RWPE2 (cell line): ENCODE measurements at places on chromosomes 11 and 22.

- no peak overlapping the region for H3K4me3 ChIP-seq
- H3K4me1 ChIP-seq = peaks cover 5% of the 10 kb centered on the region
- no peaks in the 10 kb centered on the region for H3K27me3 ChIP-seq
- DNase-seq = no peak
Observed at GRCh38 chr11:17005646-17006045, 8.6 kb downstream of the PLEKHA7 start.

DNA sequence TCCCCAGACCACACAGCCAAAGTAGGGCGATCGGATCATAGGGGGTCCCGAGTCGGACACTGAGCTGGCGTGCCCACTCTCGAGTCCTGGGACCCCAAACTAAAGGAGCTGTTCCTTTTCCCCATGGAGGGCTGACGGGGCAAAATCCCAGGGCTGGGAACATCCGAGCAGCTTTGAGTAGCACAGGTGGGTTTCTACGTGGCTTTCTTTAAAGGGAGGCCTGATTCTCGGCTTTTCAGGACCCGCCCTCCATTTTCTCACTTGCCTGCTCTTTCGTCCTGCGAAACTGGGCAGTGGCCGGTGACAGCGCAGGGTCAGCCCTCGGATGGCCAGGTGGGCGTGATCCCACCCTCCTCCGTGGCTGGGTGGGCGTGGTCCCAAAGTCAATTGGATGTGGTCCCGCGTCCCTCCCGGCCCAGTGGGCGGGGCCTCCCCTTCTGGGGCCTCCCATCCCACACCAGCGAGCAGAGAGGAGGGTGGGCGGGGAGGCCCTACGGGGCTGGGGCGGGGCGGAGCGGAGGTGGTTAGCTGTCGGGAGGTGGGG lies 17.5 kb upstream of the TXNRD2 start:
- no peak overlapping the region for H3K4me3 ChIP-seq
- DNase-seq = peak; percentile 66
- peaks cover 8% of the 10 kb centered on the region for H3K36me3 ChIP-seq
- peaks cover 16% of the 10 kb centered on the region for H3K4me1 ChIP-seq
- peak overlapping the region; percentile 14 for H3K27ac ChIP-seq

DNA sequence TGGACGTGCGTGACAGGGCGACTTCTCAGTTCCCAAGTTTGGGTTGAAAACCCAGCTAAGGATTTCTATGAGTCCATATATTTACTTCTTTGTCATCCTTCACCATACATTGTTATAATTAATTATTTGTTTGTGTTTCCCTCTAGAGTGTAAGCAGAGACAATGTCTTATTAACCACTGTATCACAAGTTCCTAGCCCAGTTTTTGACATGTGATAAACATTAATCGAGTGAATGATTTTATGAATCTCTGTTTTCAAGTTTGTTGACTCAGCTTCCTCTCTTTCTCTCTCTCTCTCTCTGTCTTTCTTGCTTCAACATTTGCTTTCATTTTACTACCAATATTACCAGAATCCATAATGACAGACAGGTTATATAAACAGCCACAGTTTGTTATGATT lies 1259.6 kb upstream of the TENM4 start:
- DNase-seq = no peak
- H3K4me3 ChIP-seq = no peak overlapping the region
- H3K36me3 ChIP-seq = no peaks in the 10 kb centered on the region
- H3K27ac ChIP-seq = peak overlapping the region; percentile 97
- peaks cover 45% of the 10 kb centered on the region for H3K4me1 ChIP-seq

DNA sequence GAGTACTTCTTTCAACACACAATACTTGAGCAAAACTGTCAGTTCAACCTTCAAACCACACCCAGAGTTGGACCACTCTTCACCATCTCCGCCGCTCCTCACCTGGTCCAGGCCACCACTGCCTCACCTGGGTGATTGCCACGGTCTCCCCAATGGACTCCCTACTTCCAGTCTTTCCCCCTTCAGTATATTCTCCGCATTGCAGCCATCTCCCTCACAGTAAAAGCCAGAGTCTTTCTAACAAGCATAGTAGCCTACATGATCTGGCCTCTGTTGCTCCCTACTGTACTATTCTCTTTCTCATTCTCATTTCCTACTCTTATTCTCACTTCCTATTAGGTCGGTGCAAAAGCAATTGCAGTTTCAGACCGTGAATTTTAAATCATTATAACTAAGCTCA lies 28.5 kb downstream of the AASDHPPT start:
- H3K27me3 ChIP-seq = no peaks in the 10 kb centered on the region
- no peaks in the 10 kb centered on the region for H3K36me3 ChIP-seq
- H3K4me3 ChIP-seq = no peak overlapping the region
- no peak for DNase-seq
- no peaks in the 10 kb centered on the region for H3K4me1 ChIP-seq

DNA sequence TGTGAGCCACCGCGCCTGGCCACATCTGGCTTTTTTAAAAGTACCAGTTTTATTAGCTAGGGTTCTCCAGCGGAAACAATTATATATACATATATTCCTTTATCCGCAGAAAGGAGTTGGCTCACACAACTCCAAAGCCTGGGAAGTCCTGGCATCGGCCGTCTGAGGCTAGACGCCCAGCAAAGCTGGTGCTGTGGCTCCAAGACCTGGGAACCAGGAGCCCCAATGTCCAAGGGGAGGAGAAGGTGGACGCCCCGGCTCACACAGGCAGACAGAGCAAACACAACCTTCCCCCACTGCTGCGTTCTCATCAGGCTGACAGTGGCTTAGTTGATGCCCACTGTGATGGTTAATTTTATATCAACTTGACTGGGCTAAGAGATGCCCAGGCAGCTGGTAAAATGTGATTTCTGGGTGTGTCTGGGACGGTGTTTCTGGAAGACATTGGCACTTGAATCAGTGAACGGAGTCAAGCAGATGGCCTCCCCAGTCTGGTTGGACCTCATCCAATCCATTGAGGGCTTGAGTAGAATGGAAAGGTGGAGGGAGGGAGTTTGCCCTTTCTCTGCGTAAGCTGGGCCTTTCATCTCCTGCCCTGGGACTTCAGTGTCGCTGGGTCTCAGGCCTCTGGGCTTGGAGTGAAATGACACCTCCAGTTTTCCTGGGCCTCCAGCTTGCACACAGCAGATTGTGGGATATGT lies 904.4 kb downstream of the BRD1 start:
- H3K4me1 ChIP-seq = no peaks in the 10 kb centered on the region
- H3K27me3 ChIP-seq = no peaks in the 10 kb centered on the region
- H3K27ac ChIP-seq = no peak overlapping the region
- no peak for DNase-seq

DNA sequence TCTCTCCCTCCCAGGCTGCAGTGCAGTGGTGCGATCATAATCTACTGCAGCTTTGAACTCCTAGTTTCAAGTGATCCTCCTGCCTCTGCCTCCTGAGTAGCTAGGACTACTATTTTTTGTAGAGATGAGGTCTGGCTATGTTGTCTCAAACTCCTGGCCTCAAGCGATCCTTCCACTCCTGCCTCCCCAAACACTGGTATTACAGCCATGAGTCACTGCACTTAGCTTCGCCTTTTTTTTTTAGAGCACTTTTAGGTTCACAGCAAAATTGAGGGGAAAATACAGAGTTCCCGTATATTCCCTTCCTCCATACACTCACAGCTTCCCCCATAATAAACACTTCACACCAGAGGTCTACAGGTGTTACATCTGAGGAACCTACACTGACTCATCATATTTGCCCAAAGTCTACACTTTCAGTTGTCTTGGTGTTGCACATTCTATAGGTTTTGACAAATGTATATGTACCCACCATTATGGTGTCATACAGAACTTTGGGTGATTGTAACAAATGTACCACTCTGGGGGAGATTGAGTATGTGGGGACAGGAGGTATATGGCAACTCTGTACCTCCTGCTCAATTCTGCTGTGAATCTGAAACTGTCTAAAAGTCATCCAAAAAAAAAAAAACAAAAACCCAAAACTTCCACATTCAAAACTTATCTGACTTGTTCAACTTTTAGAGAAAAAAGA lies 11.3 kb upstream of the SLC37A4 start:
- DNase-seq = no peak
- H3K4me1 ChIP-seq = no peaks in the 10 kb centered on the region
- H3K27ac ChIP-seq = no peak overlapping the region
- H3K27me3 ChIP-seq = no peaks in the 10 kb centered on the region
- H3K4me3 ChIP-seq = no peak overlapping the region
- peaks cover 24% of the 10 kb centered on the region for H3K36me3 ChIP-seq

GRCh38 chr11:78100676-78101472 lies 21.2 kb upstream of the NDUFC2 start:
- H3K27ac ChIP-seq = no peak overlapping the region
- no peaks in the 10 kb centered on the region for H3K4me1 ChIP-seq
- peaks cover 52% of the 10 kb centered on the region for H3K36me3 ChIP-seq
- no peak for DNase-seq
- no peak overlapping the region for H3K4me3 ChIP-seq

GRCh38 chr11:126282736-126283591 lies at the start of gene TIRAP:
Gene TIRAP, plus strand, starts transcription at chr11:126283093. Its CDS starts 7,802 bp downstream, at chr11:126290895.
- H3K36me3 ChIP-seq = no peaks in the 10 kb centered on the region
- H3K4me3 ChIP-seq = peak within 1 kb of the TSS; percentile 44
- H3K27me3 ChIP-seq = no peaks in the 10 kb centered on the region
- peak within 1 kb of the TSS; percentile 48 for H3K27ac ChIP-seq

DNA sequence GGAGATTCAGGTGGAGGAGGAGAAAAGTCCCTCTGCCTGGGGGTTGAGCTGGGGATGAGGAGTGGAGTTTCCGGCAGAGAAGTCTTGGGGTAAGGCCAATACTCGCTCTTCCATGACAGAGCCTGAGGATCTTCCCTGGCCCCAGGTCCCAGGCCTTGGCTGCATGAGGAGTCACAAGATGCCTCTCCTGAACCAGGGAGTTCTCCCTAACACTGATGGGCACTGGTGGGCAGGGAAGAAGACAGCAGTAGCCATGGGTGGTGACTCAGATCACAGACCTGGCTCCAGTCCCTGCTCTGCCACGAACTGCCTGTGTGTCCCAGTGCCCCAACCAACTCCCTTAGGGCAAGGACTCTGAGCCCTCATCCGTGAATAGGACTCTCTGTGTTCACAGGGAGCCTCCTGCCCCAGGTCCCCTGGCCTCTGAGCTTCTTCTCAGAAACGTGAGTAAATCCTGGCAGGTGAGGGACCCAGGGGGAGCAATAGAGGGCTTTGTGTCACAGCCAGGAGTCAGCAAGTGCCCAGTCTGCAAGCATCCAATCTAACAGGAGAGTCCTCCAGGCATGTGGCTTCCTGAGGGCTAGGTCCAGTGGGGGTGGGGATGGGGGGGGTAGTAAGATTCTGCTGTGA lies 45.5 kb upstream of the FTH1 start:
- H3K4me3 ChIP-seq = no peak overlapping the region
- H3K36me3 ChIP-seq = no peaks in the 10 kb centered on the region
- H3K27ac ChIP-seq = peak overlapping the region; percentile 9

- no peak for DNase-seq
- H3K27ac ChIP-seq = no peak overlapping the region
- H3K27me3 ChIP-seq = no peaks in the 10 kb centered on the region
- no peak overlapping the region for H3K4me3 ChIP-seq
Observed at GRCh38 chr11:127268521-127268920, 268.0 kb upstream of the KIRREL3 start.

GRCh38 chr11:132311703-132312102 lies 941.3 kb downstream of the NTM start:
- H3K36me3 ChIP-seq = no peaks in the 10 kb centered on the region
- no peak overlapping the region for H3K4me3 ChIP-seq
- no peaks in the 10 kb centered on the region for H3K27me3 ChIP-seq
- peaks cover 6% of the 10 kb centered on the region for H3K4me1 ChIP-seq
- H3K27ac ChIP-seq = peak overlapping the region; percentile 15
- DNase-seq = no peak

DNA sequence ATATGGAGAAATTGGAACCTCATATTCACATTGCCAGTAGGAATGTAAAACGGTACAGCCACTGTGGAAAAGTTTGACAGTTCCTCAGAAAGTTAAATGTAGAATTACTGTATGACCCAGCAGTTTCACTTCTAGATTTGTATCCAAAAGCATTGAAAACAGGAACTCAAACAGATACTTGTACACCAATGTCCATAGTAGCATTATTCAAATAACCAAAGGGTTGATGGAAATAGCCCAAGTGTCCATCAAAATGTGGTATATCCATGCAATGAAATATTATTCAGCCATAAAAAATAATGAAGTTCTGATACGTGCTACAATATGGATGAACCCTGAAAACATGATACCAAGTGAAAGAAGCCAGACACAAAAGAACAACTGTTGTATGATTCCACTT lies 17.8 kb downstream of the PRRG4 start:
- no peak overlapping the region for H3K4me3 ChIP-seq
- H3K36me3 ChIP-seq = peaks cover 4% of the 10 kb centered on the region; the same call in 1 of the 2 replicates
- H3K27me3 ChIP-seq = no peaks in the 10 kb centered on the region
- no peak overlapping the region for H3K27ac ChIP-seq
- no peak for DNase-seq

- H3K4me1 ChIP-seq = no peaks in the 10 kb centered on the region
- H3K27me3 ChIP-seq = peaks cover 7% of the 10 kb centered on the region
- H3K36me3 ChIP-seq = no peaks in the 10 kb centered on the region
- no peak overlapping the region for H3K4me3 ChIP-seq
Observed at GRCh38 chr22:29427176-29427760, 11.1 kb upstream of the RFPL1 start.

DNA sequence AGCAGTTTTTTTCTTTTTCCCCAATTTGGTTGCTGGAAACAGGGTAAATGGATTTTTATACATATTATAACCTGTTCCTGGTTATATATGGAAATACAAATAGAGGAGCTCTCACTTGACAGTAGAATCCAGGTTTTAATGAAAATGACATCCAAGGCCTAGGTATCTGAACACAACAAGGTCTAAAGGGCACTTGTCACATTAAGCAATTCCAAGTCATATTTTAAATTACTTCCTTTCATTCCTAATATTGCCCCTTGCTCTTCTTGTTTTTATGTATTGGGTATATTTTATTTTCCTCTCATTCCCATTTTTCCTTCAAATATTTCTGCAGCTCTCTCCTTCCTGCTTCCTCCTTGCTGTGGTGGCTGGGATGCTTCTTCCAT lies 27.1 kb downstream of the CTNND1 start:
- H3K4me3 ChIP-seq = no peak overlapping the region
- H3K36me3 ChIP-seq = peaks cover 34% of the 10 kb centered on the region
- H3K27me3 ChIP-seq = no peaks in the 10 kb centered on the region
- no peak for DNase-seq
- H3K4me1 ChIP-seq = peaks cover 68% of the 10 kb centered on the region

GRCh38 chr22:44344407-44344806 lies 31.7 kb upstream of the SHISAL1 start:
- no peak overlapping the region for H3K4me3 ChIP-seq
- DNase-seq = no peak
- H3K4me1 ChIP-seq = no peaks in the 10 kb centered on the region
- no peak overlapping the region for H3K27ac ChIP-seq
- H3K36me3 ChIP-seq = no peaks in the 10 kb centered on the region

DNA sequence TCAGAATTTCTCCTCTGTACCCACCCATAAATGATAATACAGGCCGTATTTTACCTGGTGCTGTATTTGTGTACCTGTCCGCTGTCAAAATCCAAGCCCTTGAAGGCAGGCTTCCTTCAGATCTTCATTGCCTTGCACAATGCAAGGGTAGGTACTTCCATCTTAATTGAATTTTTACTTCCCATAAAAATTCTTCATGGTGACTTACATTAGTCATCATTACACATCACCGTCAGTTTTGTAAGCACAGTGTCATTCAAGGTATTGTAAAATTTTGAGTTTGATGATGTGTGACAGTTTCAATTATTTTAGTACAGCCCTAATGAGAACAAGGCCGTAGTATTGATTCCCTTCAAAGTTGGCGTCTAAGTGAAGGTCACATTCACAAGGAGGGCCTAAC lies 770 bp upstream of the TSG101 start:
- no peaks in the 10 kb centered on the region for H3K27me3 ChIP-seq
- no peak for DNase-seq
- peak overlapping the region; percentile 72 for H3K4me3 ChIP-seq
- H3K36me3 ChIP-seq = peaks cover 45% of the 10 kb centered on the region
- peak overlapping the region; percentile 80 for H3K27ac ChIP-seq
- peaks cover 18% of the 10 kb centered on the region for H3K4me1 ChIP-seq
